Chondrocyte (in vitro differentiated cells): ENCODE measurements at places on chromosomes 1 and 21. TPM values are rescaled to one million over a fixed set of nuclear protein-coding genes. Genes with fewer than 3 reads are reported as not detected.

Gene LAMB3
- 5.5 to 6.5 TPM (median 6.3 TPM) in 3 replicates for total RNA-seq

DNA sequence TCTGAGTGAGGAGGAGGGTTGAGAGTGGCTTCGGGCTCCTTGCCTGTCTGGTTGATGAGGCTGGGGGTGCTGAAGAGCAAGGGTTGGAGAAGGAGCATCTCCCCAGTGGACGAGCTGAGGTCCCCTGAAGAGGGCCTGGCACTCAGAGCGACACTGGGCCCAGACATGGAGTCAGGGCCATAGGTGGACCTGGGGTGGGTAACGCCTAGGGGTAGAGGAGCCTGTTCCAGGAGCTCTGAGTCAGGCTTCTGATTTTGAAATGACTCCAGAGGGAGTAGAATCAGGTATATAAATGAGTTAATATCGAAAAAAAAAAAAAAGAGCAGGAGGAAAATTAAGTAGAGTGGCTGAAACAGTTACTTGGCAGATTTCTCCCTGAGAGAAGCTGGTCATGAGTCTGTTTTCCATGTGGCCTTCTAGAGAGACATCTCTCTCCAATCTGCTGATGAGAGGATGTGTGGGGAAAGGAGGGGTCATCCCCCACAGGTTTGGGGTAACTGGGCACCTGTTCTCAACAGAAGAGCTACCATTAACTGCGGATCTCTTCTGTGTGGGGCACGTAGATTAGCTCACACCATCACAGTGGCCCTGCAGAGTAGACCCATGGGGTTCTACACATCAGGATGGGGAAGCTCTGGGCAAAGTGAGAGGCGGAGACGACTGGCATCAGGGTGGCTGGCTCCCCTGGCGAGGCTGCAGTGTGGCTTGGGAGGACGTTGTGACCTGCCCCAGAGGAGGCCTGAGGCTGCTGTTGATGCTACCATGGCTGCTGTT is 115.5 kb downstream of the DHRS3 start:
- H3K27me3 ChIP-seq: no peaks in the 10 kb centered on the region
- H3K27ac ChIP-seq: no peak overlapping the region
- no peaks in the 10 kb centered on the region for H3K4me1 ChIP-seq
- H3K4me3 ChIP-seq: no peak overlapping the region

- peak; percentile 57 for DNase-seq
- no peaks in the 10 kb centered on the region for H3K27me3 ChIP-seq
- H3K4me3 ChIP-seq: no peak overlapping the region
- H3K4me1 ChIP-seq: peaks cover 29% of the 10 kb centered on the region
These were observed 14.2 kb downstream of the UTP11 start for GRCh38 chr1:38026592-38027200.

DNA sequence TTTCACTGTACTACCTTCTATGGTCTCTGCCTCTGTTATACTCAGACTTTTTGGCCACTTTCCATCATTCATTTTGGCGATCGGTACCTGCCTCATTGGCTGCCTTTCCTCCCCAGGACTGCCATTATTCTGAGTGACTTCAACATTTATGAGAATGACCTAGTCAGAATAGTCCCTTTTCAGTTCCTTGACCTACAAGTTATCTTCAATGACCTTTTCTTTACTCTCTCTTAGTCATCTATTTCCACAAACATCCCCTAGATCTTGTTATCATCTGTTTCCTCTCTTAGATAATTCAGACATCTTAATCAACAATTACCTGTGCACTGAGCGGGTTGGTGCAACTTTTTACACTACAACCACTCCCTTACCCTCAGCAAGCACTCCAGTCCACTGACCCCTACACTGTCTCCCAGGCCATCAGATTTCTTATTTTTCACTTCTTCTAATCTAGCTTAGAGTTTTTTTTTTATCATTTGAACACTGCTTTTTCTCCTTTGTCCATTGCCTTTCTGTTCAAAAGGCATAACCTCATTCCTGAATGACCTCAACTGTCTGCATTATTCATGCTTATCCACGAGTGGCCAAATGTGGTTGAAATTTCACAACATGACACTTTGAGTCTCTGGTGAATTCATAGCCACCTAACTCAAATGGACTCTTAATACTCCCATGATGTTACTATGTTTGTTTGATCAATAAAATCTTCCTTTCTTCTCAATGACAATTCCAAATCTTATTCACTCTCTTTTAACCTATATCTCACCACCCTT is 112.7 kb downstream of the HMCN1 start:
- no peak overlapping the region for H3K27ac ChIP-seq
- no peaks in the 10 kb centered on the region for H3K36me3 ChIP-seq
- H3K27me3 ChIP-seq: no peaks in the 10 kb centered on the region

GRCh38 chr21:42385619-42386018 is 10.2 kb downstream of the TMPRSS3 start:
- DNase-seq: no peak
- no peak overlapping the region for H3K4me3 ChIP-seq
- no peaks in the 10 kb centered on the region for H3K36me3 ChIP-seq

Gene MYCL
- 0.29 to 0.62 TPM (median 0.47 TPM) in 3 replicates for total RNA-seq

Gene ZNF684
- 3.5 to 5.2 TPM (median 4.8 TPM) in 3 replicates for total RNA-seq

Gene GSTM5
- not detected in 3 replicates for total RNA-seq

- no peaks in the 10 kb centered on the region for H3K27me3 ChIP-seq
- H3K36me3 ChIP-seq: peaks cover 3% of the 10 kb centered on the region
- no peak for DNase-seq
- peaks cover 11% of the 10 kb centered on the region for H3K4me1 ChIP-seq
These were observed 23.8 kb downstream of the DNM3 start for GRCh38 chr1:171865106-171865505.

Gene PDPN
- total RNA-seq: 1.0 to 1.3 TPM (median 1.1 TPM) in 3 replicates

Gene LRRC39
- total RNA-seq: 1.00 to 1.3 TPM in 2 of 3 replicates, not detected in the other
